CD4-positive, alpha-beta T cell treated with Interferon alpha-2 for 1 hour (primary cell): ENCODE measurements at places on chromosomes 7 and 10.

- DNase-seq, result no peak
Measured at GRCh38 chr7:66377045-66377444, 171.9 kb downstream of the TPST1 start.

- no peak for DNase-seq
Measured at GRCh38 chr7:26147030-26147429, 5.0 kb upstream of the NFE2L3 start.

GRCh38 chr7:79090543-79090942 is 362.9 kb downstream of the MAGI2 start:
- DNase-seq, result no peak

DNA sequence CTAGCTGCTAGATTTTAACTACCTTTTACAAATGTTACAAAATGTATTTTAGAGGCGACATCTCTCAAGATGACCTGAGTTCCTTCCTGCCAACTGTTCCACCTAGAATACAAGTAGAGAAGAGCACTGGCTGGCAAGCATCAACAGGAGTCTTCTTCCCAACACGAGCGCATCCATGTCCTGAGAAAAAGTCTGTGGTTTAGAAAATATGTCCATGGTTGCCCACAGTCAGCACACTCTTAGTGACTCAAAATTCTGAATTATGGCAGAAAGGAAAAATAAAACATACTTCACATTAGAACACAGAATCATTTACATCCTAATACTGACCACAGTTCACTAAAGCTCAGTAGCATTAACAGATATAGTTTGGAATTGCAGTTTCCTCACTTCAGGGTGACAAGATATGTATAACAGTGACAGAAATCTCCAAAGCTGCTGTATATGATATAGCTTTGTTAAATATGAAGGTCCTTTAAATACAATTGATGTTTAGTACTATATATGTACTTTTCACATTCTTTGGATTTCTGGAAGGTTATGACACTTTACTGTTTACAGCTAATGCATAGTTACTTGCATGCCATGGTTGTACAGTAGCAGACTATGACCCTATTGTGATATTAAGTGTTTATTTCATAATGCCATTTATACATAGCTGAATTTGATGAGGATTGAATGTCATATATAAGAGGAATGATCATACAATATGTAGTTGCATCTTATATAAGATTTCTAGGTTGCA is 327.1 kb downstream of the GFRA1 start:
- DNase-seq, result no peak

- no peak for DNase-seq
Measured at GRCh38 chr10:4733150-4733842, 92.7 kb upstream of the AKR1E2 start.

GRCh38 chr10:47454008-47454779 is 29.7 kb downstream of the ANXA8 start:
- DNase-seq, result no peak
